ENCODE measurements at places on chromosomes 12 and 14. TPM values are rescaled to one million over a fixed set of nuclear protein-coding genes. Genes with fewer than 3 reads are reported as not detected.
A peak's percentile ranks its signal among the peaks of the same experiment; 100 is the strongest.

Gene NR4A1
- total RNA-seq: 67.0 TPM

DNA sequence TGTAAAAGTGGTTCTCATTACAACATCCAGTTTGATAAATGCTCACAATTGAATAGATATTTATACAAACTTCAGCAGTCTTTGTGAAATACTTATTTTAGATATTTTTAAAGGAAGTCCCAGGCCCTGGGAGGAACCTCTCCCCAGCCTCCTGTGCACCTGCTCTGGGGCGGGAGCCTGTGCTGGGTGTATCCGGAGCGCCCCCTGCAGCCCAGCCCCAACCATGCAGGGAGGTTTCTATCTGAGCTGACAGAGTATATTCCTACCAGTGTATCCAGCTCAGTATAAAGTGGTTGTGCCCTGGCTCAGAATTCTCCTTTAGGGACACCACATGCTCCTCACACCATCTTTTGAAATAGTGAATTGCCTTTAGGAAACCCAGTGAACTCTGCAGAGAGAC lies 851.8 kb downstream of the TMEM121 start:
- peaks cover 16% of the 10 kb centered on the region for H3K4me1 ChIP-seq
- no peak overlapping the region for H3K27ac ChIP-seq
- DNase-seq: peak; percentile 28
- no peaks in the 10 kb centered on the region for H3K36me3 ChIP-seq
- H3K4me3 ChIP-seq: no peak overlapping the region
- no peaks in the 10 kb centered on the region for H3K27me3 ChIP-seq

Gene LARP4
- total RNA-seq: 17.6 TPM

Gene M6PR
- 53.4 TPM for total RNA-seq

Gene ACSS3
- total RNA-seq: not detected

DNA sequence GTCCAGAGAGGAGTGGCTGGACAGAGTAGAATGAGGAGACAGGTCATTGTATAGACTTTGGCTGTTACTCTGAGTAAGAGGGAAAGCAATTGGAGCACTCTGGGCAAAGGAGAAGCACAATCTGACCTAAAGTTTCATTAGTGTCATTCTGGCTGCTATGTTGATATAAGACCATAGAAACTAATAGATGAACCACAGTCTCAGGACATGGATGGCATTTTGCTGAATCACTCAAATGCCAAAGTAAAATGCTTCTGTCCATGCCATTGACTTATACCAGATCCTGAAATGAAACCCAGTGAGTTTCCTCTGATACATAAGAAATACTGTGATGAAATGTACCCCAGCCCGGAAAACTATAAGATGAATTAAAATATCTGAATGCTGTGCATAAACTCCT lies 65.8 kb upstream of the COCH start:
- no peaks in the 10 kb centered on the region for H3K4me1 ChIP-seq
- H3K4me3 ChIP-seq: no peak overlapping the region

DNA sequence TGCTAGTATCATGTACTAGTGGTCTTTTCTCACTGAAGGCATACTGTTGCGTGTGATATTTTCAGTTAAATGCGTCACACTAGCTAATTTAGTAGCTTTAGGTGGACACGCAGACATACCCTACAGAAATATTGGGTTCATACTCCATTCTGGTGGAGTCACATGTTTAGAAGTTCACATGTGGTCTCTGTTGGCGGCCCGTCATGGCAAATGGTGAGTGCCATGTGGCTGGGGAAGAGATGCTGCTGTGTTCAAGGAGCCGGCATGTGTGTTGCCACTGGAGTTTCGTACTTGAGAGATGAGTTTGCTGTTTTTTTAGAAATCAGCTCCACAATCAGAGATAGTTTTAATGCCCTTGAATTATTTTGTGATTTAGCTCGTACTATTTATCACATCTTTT lies 454.6 kb downstream of the PCNX1 start:
- no peak overlapping the region for H3K27ac ChIP-seq
- no peaks in the 10 kb centered on the region for H3K27me3 ChIP-seq
- no peaks in the 10 kb centered on the region for H3K36me3 ChIP-seq
- H3K4me3 ChIP-seq: no peak overlapping the region

- no peaks in the 10 kb centered on the region for H3K27me3 ChIP-seq
- no peak overlapping the region for H3K4me3 ChIP-seq
- H3K4me1 ChIP-seq: peaks cover 36% of the 10 kb centered on the region
- H3K27ac ChIP-seq: no peak overlapping the region
Measured at GRCh38 chr12:6233121-6233971, 33.1 kb downstream of the CD9 start.

Gene GPR137C
- 0.19 TPM for total RNA-seq

- no peak overlapping the region for H3K4me3 ChIP-seq
- H3K36me3 ChIP-seq: no peaks in the 10 kb centered on the region
Measured at GRCh38 chr12:54762390-54762789, 91.9 kb upstream of the MUCL1 start.

Gene ENTPD5
- 7.1 TPM for total RNA-seq

DNA sequence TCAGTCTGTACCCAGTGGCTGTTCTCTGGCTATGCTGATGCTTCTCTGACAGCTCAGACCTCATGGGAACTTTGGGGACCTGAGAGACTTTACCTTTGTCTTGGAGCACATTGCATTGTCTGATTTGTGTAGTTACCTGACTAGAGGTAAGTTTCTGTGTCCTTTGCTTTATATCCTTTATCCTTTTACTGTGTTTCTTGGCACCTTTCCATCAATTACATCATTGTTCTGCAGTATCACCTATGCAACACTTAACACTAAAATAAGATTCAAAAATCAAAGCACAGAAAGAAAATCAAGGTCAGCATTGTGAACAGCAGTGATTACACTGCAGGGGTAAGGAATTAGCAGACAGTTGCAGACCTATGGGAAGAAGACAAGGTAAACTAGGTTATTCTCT lies 43.8 kb downstream of the SLC35F4 start:
- DNase-seq: no peak
- no peak overlapping the region for H3K4me3 ChIP-seq
- H3K27me3 ChIP-seq: no peaks in the 10 kb centered on the region
- no peaks in the 10 kb centered on the region for H3K36me3 ChIP-seq
- H3K27ac ChIP-seq: no peak overlapping the region

Gene CMAS
- 5.5 TPM for total RNA-seq

- peaks cover 51% of the 10 kb centered on the region for H3K36me3 ChIP-seq
- H3K27me3 ChIP-seq: no peaks in the 10 kb centered on the region
- no peak for DNase-seq
- peaks cover 78% of the 10 kb centered on the region for H3K4me1 ChIP-seq
- peak overlapping the region; percentile 76 for H3K4me3 ChIP-seq
Measured at GRCh38 chr14:101825797-101826196, 64.3 kb downstream of the PPP2R5C start.

Data from CD4-positive, alpha-beta T cell (primary cell).